ENCODE measurements at places on chromosomes 13 and 19.

GRCh38 chr19:16038196-16038695, 38.0 kb upstream of the TPM4 start:
- DNase-seq = no peak

GRCh38 chr19:14440049-14440448, 6.9 kb downstream of the PKN1 start:
- peak; percentile 66 for DNase-seq

DNA sequence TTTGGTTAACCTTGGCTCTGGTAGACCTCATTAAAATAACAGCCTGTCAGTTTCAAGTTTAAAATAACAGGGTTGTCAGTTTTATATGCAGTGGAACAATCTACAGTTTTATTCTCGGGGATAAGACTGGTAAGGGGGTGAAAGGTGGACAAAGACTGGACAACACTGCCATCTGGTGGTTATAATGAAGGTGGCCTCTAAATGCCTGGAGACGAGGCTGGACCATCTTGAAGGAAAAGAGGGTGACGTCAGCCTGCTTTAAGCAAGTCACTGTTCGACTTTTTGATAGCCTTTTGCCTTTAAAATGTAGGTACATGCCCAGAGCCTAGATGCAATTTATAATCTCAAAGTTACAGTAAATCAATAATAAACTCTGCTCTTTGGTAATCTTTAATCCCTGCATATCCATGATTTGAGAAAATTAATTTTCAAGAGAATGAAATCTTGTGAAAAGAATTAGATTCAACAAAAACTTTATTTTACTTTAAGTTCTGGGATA, 117.0 kb downstream of the DCT start:
- DNase-seq = peak; percentile 16

GRCh38 chr13:41383386-41383785, 72.3 kb downstream of the NAA16 start:
- DNase-seq = no peak

DNA sequence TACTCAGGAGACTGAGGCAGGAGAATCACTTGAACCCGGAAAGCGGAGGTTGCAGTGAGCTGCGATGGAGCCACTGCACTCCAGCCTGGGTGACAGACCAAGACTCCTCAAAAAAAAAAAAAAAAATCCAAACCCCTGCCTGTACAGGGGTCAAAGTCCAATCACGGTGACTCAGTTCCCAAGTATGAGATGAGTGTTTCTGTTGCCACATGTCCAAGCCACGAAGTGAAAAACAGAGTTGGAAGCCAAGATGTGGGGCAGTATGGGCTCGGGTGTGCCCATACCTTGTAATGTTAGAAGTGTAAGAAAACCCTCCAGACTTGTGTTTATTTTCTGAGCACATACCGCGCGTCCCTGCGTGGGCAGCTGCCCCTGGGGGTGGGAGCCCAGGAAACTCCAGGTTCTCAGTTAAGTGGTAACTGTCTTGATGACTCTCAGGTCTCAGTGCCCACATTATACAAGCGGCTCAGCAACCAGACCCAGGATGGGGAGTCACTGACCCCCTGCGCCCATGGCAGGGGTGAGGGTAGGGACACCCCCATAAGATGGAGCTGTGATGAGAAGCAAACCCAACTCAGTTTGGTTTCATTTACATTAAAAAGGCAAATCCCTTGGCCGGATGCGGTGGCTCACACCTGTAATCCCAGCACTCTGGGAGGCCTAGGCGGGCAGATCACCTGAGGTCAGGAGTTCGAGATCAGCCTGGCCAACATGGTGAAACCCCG, 1.2 kb upstream of the GPX4 start:
- peak; percentile 50 for DNase-seq

- DNase-seq = no peak
Measured at GRCh38 chr13:48561466-48562235, 28.8 kb upstream of the RCBTB2 start.

- DNase-seq = no peak
Measured at GRCh38 chr13:50370303-50370950, 355.2 kb downstream of the KCNRG start.

DNA sequence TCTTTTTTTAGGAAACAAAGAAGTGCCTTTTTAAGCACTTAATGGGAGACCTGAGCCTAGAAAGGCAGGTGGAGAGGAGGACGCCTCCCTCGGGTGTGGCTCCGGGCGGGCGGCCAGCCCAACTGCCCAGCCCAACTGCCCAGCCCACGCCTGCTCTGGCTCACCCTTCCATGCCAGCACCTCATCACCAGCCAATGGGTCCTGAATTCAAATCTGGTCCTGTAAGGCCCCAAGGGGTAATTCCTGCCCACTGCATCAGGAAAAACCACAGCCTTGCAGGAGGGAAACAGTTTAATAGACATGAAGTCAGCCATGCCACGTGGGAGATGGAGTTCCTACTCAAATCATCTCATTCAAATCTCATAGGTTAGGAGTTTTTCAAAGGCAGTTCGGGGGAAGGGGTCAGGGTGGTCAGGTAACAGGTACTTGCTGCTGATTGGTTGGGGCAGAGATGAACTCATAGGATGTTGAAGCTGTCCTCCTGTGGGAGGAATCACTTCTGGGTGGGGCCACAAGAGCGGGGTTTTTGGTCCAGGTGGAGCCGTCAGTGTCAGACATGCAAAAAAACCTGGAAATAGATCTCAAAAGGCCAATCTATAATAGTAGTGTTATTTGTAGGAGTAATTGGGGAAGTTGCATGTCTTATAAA, 64.9 kb downstream of the HSPH1 start:
- no peak for DNase-seq

DNA sequence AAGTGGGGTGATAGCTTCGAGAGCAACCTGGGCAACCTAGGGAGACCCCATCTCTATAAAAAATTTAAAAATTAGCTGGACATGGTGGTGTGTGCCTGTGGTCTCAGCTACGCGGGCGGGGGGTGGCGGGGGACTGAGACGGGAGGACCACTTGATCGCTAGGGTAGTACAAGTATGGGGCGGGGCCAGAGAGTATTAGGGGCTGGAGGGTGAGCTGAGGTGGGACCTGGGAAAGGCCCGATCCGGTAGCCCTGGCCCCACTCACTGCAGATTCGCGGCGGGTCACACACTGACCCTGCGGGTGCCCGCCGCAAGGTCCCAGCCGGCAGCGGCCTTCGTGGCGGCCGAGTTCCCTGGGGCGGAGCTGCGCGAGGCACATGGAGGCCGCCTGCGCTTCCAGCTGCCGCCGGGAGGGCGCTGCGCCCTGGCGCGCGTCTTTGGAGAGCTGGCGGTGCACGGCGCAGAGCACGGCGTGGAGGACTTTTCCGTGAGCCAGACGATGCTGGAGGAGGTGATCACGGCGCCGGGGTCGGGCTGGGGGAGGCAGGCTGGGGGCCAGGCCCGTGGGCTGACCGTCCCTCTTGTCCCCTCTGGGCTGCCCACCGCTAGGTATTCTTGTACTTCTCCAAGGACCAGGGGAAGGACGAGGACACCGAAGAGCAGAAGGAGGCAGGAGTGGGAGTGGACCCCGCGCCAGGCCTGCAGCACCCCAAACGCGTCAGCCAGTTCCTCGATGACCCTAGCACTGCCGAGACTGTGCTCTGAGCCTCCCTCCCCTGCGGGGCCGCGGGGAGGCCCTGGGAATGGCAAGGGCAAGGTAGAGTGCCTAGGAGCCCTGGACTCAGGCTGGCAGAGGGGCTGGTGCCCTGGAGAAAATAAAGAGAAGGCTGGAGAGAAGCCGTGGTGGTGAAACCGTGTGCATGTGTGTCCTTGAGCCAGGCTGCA, 2.0 kb upstream of the ARHGAP45 start:
- DNase-seq = peak; percentile 72

- DNase-seq = no peak
Measured at GRCh38 chr19:18828786-18829185, 3.0 kb upstream of the UPF1 start.

- DNase-seq = peak; percentile 30
Measured at GRCh38 chr19:56309511-56310185, 5.0 kb downstream of the ZSCAN5A start.

GRCh38 chr13:76773448-76774094, 112.6 kb downstream of the KCTD12 start:
- DNase-seq = no peak

GRCh38 chr19:51903192-51903591, 1.6 kb downstream of the ZNF649 start:
- no peak for DNase-seq

DNA sequence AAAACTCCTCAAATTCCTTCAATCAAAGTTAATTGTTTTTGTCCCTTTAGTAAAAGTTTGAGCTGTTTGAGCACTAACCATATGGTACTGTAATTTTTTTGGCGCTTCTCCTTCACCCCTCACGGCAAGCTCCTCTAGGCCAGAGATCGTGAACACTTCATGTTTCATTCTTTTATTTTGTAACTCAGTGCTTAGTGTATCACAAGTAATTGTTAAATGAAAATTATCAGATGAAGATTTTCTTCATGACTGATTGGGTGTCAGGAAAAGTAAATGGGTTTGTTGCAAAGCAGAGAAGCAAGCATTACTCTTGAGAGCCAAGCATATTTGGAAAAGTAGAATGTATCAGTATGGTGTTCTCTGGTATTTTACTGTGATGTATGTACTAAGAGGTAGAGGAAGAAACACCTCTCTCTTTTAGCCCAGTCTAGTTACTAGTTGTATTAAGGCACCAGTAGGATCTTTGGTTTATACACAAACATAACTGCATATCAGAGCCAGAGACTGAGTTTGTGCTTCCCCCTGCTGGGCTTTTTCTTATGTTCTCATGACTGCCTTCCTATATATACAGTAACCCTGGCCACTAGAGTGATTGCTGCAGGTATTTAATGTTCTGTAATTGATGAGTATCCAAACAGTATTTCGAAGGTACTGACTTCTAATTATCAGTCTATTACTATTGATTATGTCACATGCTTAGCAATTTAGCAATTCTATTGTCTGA, 202.3 kb upstream of the KLHL1 start:
- DNase-seq = no peak

DNA sequence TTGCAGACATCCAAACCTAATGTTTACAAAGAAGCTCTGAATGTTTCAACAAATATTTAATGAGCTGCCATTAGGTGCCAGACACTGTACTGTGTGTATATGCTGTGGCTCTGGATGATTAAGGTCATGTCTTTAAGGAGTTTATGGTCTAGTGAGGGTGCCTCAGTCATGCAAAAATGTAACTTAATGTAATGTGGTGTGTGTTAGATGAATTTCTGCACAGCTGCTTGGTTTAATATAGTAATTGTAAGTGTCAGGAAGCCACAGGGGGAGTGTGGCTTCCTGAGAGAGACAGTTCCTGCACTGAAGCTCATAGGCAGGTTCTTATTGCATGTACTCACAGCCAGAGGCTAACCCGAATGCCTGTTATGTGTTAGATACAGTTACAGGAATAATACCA, 43.3 kb downstream of the SPATA13 start:
- DNase-seq = no peak

GRCh38 chr19:47693489-47693888, 19.7 kb upstream of the EHD2 start:
- no peak for DNase-seq

- no peak for DNase-seq
Measured at GRCh38 chr19:47122359-47123335, 8.0 kb upstream of the SAE1 start.

DNA sequence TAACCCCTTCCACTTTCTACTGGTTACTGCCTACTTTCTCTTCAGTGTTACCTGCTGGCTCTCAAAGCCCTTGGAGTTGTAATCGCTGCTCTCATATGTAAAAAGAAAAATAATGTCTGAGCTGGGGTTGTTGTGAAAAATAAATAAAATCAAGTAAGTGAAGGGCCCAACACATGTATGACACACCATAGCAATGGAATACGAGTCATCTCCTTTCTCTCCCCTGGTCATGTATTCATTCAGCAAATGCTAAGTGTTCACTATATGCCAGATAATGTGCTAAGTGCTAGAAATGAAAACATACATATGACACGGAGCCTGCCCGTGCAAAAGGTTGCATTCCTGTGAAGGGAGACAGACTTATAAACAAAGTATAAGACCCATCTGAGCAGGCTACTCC, 535.0 kb downstream of the RFC3 start:
- no peak for DNase-seq

DNA sequence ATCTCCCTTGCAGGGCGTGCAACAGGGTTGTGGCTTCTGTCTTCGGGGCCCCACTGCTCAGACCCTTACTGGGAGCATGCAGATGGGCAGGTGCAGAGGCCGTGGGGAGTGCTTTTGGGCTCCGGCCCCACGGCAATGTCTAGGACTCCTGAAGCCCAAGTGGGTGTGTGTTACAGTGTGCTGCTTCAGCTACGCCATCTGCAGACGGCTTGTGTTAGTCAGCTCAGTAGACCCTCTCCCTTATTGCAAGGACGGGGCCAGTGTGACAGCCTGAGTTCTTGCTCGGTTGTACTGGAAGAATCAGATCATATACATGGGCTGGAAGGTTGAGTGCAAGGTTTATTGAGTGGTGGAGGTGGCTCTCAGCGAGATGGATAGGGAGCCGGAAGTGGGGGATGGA, 39.3 kb downstream of the DNAJC3 start:
- no peak for DNase-seq

- no peak for DNase-seq
Measured at GRCh38 chr13:50970956-50971355, 61.4 kb downstream of the RNASEH2B start.

DNA sequence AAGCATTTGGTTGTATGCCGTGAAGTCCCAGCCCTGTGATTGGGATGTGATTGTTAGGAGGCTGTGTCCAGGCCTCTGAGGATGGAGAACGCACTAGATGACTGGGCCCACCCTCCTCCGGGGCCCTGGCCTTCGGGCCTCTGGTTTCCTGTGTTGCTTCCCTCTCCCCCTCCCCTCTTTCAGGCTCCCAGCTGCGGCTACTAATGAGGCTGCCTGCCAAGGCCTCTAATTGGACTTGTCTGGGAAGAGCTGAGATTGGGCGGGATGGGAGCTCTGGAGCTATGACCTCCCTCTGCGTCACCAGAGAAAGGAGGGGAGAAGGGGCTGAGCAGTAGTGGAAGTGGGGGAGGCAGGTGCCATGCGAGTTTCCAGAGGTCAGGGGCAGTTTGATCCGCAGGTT, 9.9 kb downstream of the PTH2 start:
- DNase-seq = no peak

DNA sequence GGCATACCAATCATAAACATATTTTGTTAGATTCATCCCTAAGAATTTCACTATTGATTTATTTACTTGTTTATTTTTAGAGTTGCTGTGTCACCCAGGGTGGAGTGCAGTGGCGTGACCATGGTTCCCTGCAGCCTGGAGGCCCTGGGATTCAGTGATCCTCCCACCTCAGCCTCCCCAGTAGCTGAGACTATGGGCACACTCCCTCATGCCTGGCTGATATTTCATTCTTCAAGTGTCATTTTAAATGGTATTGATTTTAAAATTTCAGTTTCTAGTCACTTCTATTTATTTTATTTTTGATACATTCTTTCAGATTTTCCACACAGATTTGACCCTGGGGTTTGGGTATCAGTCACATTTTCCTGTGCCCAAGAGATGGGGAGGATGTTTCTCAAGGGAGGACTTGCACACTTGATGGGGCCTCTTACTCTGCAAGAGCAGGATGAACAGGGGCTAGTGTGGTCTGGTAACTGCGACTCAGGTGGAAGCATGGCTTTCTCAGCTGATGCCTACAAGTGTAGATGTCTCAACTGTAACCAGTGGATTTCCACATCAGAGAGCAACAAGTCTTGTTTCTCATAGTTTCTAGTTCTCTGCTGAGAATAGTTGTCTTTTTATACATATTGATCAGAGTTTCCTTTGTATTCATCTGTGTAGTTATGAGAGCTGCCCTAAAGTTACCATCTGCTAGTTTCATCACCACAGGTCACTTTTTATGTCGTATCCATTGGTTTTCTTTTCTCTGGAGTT, 40.2 kb downstream of the CCNE1 start:
- DNase-seq = no peak

GRCh38 chr19:46369817-46370216, 22.9 kb downstream of the PPP5C start:
- no peak for DNase-seq

GRCh38 chr13:113077953-113078901, 27.4 kb upstream of the F7 start:
- DNase-seq = no peak
